ENCODE measurements at places on chromosomes 1 and 21.

- DNase-seq = no peak
Measured at GRCh38 chr1:74012583-74012982, 185.4 kb downstream of the LRRIQ3 start.

- DNase-seq = no peak
Measured at GRCh38 chr1:167763525-167764220, 41.9 kb downstream of the MPZL1 start.

GRCh38 chr1:205582046-205582445, 49.8 kb downstream of the ELK4 start:
- no peak for DNase-seq

DNA sequence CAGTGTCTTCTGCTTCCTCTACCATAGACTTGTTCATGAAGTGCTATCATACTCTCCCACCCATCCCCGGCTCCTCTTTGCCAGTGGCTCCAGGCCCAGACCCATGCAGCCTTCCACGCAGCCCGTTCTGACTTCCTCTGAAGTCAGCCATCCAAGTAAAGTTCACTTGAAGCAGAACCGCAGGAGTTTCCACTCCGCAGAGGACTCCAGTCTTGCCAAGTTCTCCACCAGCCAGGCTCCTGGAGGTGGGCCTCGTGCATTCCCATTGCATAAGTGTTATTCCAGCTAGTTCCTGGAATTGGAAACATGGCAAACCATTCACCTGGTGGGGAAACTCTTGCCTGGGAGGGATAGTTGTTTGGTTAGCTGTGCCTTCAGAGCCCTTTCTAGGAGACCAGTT, 185.1 kb downstream of the PLPP3 start:
- DNase-seq = no peak

GRCh38 chr1:226682871-226683814, 55.9 kb downstream of the ITPKB start:
- DNase-seq = no peak

DNA sequence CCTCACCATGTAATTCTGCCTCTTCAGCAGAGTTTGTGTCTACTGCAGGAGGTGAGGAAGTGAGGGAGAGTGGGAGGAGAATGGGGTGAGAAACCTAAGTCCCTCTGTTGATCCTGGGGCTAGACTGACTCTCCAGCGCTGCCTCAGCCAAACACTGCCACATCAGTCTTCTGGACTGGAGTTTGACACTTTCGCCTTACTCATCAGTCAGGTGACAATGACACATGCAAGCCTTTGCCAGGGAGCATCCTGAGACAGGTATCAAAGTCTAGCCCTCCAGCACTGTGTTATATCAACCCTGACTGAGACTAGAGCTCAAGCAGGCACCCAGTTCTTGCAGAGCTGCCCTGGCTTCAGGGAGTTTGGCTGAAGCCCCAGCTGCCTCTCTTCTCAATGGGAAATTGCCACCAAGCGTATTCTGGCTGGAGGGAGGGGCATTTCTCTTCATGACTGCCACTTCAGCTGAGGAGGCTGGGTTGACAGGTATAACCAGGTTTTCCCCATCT, 33.3 kb upstream of the SUCO start:
- DNase-seq = no peak

DNA sequence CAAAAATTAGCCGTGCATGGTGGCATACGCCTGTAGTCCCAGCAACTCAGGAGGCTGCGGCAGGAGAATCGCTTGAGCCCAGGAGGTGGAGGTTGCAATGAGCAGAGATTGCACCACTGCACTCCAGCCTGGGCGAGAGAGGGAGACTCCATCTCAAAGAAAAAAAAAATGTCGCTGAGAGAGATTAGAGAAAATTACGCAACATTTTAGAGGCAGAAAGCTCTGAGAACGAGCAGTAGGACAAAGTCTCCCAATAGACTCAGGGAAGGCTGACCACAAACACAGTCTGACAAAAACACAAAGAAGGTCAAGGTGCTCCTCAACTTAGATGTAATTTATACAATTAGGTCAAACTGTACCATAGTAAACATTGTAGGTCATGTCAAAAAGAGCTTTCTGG, 367.6 kb upstream of the ZRANB2 start:
- DNase-seq = no peak

DNA sequence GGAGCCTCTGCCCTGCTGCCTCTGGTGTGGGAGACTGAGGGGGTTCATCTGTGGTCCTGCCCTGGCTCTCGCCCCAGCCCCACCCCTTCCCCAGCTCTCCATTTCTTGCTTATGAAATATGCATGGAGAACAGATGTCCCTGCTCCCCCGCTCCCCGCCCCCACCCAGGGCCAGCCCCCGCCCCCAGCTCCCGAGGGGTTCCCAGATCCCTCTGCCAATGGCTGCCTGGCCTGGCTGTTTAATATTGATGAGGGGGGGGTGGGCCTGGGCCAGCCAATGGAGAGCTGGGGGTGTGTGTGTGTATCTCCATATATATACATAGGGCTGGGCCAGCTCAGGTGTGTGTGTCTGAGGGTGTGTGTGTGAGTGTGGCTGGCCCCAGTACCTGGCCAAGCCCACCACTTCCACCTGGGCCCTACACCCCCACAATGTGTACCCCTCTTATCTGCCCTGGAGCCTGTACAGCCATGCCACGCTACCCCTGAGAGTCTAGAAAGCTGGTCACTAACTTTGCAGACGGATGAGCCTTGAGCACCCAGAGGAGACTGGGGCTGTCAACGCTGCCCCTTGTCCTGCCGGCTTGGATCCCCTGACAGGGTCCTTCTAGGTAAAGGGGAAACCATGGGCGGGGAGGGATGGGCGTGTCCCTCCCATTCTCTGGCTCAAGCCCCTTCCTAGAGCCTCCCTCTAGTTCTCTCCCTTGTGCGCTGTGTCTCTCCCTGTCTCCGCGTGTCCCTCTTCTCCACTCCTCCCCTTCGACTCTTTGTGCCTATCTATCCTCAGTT, at the start of gene NHLH1:
TSS of gene NHLH1 (plus strand) at position 341 of the 785 bp plus-strand sequence. CDS start 3,661 bp downstream, outside the sequence.
- DNase-seq = no peak

GRCh38 chr1:59128784-59129227, 168.1 kb upstream of the FGGY start:
- no peak for DNase-seq

- no peak for DNase-seq
Measured at GRCh38 chr1:18736958-18737357, 106.3 kb downstream of the PAX7 start.

DNA sequence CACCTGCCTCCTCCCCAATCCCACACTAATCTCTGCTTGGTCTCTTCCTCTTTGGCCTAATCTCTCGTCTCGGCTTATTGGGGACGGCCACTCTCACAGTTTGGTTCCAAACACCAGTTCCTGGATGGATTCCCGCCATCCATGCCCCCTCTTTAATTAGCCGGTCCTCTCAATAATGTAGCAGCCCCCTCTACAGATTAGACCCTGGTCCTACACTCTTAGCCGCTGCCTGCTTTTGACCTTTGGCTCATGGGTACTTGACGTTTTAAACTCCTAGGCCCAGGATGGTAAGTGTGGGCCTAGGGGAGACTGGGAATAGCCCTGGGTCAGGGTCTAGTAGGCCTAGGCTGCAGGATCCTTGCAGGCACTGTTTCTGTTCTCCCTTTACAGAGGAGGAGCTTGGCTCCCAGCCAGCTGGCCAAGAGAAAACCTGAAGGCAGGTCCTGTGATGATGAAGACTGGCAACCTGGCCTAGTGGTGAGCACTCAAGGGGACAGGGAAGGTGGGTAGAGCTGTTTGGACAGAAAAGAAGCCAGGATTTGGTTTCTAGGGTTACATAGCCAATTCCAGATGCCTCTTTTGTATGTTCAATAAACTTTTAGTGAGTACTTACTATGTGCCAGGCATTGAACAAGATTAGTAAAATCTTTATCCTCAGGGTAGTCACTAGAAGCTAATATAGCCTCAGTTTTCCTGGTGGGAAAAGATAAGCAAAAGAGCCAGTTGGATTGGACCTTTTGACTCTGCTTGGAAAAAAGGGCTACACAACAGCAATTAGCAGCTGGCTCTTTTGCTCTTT, 758 bp downstream of the RAD54L start:
- peak; percentile 78 for DNase-seq

DNA sequence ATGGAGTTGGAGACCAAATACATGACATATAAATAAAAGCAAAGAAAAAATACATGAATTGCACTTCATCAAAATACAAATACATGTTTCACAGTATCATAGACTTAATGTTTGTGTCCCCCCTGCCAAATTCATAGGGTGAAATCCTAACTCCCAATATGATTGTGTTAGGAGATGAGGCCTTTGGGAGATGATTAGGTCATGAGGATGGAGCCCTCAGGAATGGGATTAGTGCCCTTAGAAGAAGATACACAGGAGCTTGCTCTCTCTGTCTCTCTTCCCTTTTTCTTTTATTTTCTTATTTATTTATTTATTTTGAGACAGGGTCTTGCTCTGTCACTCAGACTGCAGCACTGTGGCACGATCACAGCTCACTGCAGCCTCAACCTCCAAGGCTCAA, 26.0 kb upstream of the FAM131C start:
- no peak for DNase-seq

GRCh38 chr1:59856725-59857338, 42.1 kb downstream of the HOOK1 start:
- DNase-seq = no peak

GRCh38 chr1:24003331-24003972, 23.3 kb upstream of the SRSF10 start:
- DNase-seq = no peak

GRCh38 chr1:184315254-184315653, 71.6 kb upstream of the C1orf21 start:
- DNase-seq = no peak

GRCh38 chr1:100955322-100955721, 59.4 kb downstream of the SLC30A7 start:
- DNase-seq = no peak

DNA sequence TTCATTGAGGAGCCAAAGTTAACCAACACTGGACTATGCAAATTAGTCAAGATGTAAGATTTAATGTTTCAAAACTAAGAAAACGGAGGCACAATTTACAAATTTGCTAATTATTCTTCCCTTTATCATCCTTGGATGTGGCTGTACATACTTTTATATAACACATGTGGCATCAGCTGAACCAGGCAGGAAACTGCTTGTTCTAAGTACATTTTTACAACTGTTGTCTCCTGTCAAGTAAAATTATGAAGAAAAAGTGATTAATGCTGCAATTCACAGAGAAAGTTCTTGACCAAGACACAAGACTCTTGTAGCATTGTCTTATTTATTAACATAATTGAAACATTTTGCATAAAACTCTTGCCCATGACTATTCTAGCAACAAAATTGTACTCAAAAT, 61.9 kb downstream of the LAMC2 start:
- DNase-seq = no peak

- DNase-seq = peak; percentile 22
Measured at GRCh38 chr1:13737398-13737797, 37.4 kb downstream of the PRDM2 start.

- peak; percentile 26 for DNase-seq
Measured at GRCh38 chr1:74548961-74549750, 36.7 kb upstream of the LRRC53 start.

DNA sequence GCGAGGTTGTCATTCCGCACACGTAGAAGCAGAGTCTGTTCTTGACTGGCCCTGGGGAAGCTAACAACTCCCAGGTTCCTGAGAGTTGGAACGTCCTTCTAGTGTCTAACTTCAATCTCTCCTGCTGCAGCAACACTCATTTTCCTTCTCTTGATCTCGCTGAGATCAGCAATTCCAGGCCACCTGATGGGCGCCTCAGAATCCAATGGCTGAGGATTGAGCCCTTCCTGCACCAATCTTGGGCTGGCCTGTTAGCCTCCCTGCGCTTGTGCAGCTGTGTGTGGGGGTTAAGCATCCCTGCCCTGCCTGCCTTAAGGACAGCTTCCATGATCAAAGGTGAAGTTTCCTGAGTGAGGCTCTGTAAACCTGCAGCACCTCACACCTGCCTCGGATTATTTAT, 87.9 kb downstream of the SYT2 start:
- DNase-seq = no peak

DNA sequence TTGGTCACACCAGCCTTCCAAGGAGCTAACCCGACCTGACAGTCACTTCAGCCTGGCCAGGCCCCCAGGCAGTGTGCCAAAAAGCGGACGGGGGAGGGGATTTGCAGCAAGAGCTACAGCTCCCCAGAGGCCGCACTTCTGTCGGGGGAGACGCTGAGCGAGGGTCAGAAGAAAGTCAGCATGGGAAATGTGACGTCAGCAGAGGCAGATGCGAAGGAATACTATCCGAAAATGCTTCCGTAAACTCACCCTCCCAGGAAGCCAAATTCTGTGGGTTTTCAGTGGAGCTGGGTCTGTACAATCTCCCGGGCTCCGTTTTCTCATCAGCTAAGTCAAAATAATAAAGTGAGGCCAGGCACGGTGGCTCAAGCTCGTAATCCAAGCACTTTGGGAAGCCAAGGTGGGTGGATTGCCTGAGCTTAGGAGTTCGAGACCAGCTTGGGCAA, 28.5 kb upstream of the ECE1 start:
- peak; percentile 11 for DNase-seq

- DNase-seq = no peak
Measured at GRCh38 chr1:27007909-27008582, 4.6 kb downstream of the TENT5B start.

DNA sequence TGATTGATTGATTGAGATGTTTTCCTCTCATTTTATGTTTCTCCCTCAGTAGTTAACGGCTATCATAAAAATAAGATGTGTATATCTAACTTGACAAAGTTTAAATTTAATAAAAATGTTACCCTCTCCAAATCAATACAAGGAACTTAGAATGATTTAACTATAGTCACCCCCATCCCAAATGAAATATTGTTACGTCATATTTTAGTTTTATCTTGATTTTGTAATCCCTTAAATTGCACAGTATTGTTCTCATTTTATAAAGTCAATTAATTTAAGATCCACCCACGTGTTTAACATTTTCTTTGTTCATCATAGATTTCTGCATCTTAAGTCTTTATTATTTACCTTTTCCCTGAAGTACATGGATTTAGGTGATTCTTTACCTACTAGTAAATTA, 37.2 kb downstream of the COLGALT2 start:
- no peak for DNase-seq

GRCh38 chr21:44359396-44359795, 6.0 kb downstream of the TRPM2 start:
- no peak for DNase-seq

Measured in NCI-H1417 (cell line).